ENCODE measurements at places on chromosomes 6 and 20.

DNA sequence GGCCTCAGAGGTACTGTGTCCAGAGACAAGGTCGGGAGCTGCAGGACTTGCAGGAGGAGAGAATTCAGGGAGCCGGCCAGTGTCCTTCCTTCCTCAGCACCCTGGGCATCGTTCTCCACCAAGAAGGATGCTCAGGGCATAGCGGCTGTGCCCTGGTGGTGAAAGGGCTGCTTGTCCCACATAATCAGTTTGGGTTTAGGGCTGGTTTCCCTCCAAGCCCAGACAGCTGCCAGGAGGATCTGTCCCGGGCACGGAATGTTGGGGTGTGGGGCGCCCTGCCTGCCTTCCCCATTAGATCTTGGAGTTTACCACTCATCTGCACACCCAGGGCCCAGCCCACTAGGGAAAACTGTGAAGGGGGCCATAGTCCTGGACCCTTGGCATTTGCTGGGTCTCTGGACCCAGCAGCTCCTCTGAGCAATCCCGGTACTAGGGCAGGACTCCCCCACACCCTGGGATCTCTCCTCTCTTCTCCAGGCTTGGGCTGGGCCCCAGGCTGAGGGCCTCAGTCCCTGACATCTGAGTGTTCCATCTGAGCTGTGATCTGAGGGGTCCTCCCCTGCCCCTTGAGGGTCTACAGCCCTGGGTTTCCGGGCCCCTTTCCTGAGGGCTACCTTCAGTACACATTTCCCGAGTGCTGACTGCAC is 18.6 kb upstream of the SPDEF start:
- DNase-seq, result no peak

DNA sequence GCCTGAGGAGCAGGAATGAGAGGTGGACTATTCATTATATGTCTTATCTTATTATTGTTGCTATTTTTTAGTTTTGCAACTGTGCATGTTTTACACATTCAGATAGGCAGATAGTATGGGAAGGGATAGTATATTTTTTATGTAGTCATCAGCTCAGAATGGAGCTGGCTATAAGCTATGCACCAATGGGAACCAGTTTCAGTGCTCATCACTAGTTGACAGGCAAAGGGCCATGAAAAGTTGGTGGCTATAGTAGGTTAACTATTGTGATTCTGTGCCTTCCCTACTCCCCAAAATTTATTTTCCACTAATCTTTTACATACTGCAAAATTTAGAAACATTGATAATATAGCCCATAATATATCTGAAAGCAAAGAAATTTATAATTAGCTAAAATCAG is 5.3 kb upstream of the UBD start:
- DNase-seq, result no peak

GRCh38 chr20:680638-681187 is 5.1 kb upstream of the SCRT2 start:
- DNase-seq, result no peak

DNA sequence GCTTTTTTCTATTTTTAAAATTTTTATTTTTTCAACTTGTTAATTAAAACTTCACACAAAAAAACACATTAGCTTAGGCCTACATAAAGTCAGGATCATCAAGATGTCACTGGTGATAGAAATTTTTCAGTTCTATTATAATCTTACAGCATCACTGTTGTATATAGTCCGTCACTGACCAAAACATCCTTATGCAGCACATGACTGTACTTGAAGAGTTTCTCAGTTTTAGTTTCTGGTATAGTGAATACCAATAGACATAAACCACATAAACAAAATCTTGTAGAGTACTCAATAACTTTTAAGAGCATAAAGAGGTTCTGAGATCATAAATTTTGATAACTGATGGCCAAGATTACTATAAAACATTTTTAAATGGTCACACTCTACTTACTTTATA is 71.8 kb downstream of the ASCC3 start:
- DNase-seq, result no peak

All from activated CD4-positive, alpha-beta memory T cell treated with anti-CD3 and anti-CD28 coated beads for 36 hours (primary cell).